ENCODE measurements at places on chromosomes 3 and 15.
A peak's percentile ranks its signal among the peaks of the same experiment; 100 is the strongest.

DNA sequence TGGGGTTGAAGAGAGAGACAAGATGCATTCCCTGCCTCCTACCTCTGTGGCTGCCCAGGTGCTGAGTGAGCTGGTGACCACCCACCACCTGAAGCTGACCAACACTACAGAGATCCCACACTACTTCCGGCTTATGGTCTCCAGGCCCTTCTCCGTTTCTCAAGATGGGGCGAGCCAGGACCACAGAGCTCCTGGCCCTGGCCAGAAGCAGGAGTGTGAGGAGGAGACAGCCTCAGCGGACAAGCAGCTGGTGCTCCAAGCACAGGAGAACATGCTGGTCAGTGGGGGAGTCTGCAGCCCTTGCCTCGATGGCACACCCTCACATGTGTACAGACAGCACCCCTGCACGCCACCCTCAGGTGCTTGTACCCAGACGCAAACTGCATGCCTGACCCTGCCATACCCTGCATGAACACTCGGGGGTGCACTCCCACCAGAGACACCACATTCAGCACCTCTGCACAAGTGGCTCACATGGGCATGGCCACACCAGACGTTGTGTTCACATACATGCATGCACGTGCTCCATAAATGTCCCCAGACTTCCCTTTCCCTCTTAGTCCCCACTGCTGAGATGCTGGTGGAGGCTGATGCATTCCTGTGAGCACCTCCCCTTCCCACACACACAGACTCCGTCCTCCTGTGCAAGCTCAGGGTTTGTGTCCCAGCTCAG, 19.0 kb downstream of the ACAA1 start:
- DNase-seq = peak; percentile 66

DNA sequence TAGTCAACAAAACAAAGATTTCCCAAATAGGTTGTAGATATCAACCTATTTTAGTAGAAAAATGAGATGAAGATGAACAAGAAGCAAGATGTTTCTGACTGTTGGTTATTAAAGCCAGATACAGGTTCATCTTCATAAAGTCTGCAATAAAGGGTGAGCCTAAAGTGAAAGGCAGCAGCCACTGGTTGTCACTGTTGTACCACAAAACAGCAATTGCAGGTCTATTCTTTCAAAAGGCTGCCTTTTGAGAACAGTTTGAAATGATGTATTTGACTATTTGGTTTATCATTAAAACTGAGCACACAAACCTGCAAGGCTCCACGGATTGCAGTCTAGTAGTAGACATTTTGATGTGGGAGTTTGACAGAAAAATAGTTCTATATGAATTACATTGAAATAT, 543.4 kb downstream of the GBE1 start:
- peak; percentile 63 for DNase-seq

GRCh38 chr15:41894251-41894790, 468 bp upstream of the SPTBN5 start:
- no peak for DNase-seq

DNA sequence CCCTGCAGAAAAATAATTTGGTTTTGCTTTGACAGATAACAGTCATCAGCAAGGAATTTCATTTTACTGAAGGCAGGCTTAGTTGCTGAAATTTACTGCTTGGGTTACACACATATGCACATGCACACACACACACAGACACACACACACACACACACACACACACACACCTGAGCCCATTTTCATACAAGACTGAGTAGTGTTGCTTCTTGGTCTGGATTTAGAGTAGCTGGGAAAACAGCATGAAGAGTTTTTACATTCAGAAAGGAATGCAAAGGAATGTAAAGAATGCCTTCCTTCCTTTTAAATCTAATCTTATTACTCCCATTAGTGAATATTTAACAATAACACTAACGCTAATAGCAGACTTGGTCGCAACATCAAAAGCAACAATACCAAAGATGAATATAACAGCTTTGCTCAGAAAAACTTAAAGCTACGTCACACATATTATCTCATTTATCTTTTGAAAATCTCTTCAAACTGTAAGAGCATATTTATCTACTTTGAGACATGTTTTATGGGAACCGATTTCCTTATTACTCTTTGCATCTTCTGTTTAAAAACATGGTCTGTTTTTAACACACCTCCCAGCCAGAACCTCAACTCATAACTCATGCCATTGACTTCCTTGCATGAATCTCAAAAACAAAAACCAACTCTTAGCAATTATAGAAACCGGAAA, 32.5 kb downstream of the RFTN1 start:
- peak; percentile 85 for DNase-seq

DNA sequence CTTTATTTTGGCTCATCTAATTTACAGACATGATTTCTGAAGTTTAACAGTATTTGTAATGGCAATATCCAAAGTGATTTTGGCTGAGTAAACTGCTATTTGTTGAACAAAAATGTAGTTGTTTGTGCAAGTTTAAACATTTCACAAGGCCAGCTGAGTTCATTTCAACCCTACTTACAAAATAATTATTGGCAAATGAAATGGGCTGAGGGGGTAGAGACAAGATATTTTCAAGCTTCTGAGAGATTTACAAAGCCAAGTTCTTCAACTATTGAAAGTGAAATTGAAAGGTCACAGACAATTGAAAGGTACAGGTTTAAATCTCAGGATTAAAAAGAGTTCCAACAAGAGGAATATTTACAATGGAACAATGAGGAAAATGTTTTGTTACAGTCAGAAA, 77.1 kb downstream of the DUT start:
- no peak for DNase-seq

DNA sequence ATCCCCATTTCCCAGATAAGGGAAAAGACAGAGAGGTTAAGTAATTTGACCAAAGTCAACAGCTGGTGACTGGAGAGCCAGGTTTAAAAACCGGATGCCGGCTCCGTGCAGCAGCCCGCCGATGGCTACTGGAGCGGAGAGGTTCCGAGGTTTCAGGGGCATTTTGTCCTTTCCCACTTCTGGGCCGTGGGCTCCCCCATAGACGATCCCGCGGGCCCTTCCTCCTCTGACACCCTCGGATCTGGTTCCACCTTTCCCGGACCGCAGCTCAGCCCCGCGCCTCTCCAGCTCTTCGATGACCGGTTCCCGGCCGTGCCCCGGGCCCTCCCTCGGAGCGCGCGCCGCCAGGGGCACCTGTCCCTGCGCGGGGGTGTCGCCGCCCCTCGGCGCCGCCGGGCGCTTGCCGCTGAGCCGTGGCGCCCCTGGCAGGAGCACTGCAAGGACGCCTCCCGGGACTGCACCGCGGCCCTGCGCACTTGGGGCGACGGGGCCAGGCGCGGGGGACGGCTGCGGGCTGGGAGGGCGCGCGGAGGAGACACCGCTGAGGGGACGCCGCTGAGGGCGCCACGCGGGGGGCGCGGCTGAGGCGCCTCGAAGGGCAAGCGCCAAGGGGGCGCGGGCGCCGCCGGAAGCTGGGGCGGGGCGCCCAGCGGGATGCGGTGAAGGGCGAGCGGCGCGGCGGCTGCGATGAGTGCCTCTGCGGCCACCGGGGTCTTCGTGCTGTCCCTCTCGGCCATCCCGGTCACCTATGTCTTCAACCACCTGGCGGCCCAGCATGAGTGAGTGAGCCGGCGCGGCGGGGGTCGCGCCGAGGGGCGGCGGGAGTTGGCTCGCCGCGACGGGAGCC, at the start of gene TM6SF1:
Gene TM6SF1 (plus strand): TSS at position 652 of the 847 bp plus-strand sequence. CDS start 36 bp downstream, at position 688.
- no peak for DNase-seq

GRCh38 chr15:27082526-27082925, 111.5 kb downstream of the GABRG3 start:
- no peak for DNase-seq

DNA sequence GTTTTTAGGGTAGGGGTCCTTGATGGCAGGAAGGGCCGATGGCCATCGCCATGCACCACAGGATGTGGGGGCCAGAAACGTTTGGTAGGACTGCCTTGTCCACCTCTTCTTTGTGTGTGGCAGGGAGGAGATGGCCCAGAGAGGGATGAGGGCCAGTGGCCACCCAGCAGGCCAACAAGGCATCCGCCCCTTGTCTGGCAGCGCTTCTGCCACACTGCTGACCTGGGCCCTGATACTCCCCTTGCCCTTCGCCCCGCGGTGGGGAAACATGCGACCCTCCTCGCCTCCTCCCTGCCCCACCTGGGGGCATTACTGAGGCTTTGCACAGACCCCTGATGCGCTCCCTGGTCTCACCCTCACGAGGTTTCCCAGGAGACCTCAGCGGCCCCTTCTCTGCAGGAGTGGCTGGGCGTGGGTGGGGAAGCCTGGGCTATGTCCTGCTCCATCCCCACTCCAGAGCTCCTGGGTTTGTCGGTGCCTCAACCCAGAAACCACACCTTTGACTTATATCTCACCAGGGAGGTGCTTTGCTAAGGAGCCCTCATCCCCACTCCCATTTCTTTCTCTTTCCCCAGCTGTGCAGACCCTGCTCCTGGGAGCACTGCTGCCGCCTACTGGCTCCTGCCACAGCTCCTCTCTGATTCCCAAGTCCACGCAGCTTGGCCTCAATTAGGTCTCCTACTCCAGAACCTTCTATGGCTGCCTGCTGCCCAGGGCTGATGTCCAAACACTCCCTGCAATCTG, 38.7 kb downstream of the FEM1B start:
- no peak for DNase-seq

DNA sequence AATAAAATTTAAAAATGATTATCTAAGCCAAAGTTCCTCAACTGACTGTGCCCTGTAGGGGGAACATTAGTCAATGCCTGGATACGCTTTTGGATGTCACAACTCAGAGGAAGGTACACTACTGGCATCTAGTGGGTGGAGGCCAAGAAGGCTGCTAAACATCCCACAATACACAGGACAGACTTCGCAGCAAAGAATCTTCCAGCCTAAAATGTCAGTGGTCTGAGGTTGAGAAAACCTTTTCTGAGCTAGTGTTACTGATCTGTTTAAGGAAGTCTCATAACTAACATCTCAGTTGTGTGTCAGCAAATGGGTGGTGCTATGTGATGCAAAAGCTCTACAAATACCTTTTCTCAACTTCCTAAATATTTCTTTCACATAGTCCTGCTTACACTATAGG, 20.9 kb upstream of the LDHAL6B start:
- DNase-seq = peak; percentile 23

- DNase-seq = peak; percentile 93
Measured at GRCh38 chr15:66841953-66842681, 140.1 kb downstream of the SMAD6 start.

DNA sequence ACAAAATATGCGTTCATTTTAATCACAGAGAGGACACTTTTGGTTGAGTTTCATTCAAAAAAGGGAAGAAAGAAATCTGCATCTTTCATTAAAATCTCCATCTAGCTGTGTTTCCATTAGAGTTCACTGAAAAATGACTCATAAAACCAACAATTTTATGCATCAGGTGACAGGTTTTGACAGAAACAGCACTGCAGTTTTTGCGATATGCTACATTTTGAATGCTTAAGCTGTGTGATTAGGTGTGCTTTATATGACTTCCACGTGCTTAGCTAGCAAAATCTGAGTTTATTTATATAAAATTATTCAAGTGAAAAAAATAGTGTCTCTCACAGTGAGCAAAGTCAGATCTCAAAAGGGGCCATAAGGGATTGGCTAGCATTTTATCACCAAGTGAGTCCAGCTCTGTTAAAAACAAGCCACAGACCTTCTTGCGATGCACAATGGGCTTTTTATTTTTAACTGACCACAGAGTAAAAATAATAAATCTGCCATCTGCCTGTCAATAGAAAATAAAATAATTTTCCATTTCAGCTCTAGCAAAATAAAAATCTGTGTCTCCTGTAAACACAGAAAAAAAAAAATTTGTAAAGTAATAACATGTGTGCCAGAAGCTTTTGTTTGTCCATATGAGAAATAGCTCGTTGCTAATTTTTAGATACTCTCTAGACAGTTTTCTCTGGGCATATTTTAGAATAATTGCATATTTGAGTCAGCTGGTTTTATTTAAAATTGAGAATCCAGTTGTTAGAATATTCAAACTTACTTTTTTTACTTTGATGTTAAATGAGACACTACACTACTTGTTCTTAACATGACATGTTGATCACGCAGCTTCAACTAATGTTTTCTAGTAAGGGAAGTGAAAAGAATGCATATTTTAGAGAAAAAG, 409.8 kb downstream of the ROBO2 start:
- no peak for DNase-seq
